Stimulated activated CD8-positive, alpha-beta memory T cell treated with anti-CD3 and anti-CD28 coated beads, Interleukin-7, amount 100 ng/mL, for 1 hour (primary cell): ENCODE measurements at places on chromosomes 4 and X.

GRCh38 chr4:86034616-86035015 lies 325.2 kb downstream of the MAPK10 start:
- no peak for DNase-seq

- no peak for DNase-seq
These were observed 1367.7 kb upstream of the AGA start for GRCh38 chr4:178809921-178810320.

DNA sequence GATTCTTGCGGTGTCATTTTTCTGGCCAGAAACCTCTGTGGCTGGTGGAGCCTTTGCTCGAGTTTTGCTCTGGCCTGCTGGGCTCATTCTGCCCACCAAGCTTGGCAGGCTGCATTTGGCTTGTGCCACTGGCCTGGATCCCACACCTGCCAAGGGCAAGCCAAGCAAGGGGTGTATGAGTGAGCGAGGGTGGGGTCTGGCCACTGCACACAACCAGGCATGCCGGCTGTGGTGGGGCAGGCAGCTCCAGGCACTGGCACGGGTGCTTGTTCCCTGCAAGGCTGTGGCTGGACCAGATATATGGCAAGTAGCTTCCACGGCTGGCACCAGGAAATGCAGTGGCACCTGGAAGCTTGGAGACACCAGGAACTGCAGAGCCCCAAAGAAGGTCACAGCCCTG lies 68.6 kb upstream of the PPP3CA start:
- DNase-seq = no peak

GRCh38 chrX:143095321-143095720 lies 69.6 kb downstream of the SPANXN4 start:
- DNase-seq = no peak

GRCh38 chrX:1380672-1381233 lies 11.2 kb downstream of the SLC25A6 start:
- no peak for DNase-seq

GRCh38 chrX:154049209-154050112 lies 29.8 kb upstream of the IRAK1 start:
- DNase-seq = no peak

GRCh38 chr4:123954220-123954619 lies 557.6 kb downstream of the SPRY1 start:
- DNase-seq = no peak

DNA sequence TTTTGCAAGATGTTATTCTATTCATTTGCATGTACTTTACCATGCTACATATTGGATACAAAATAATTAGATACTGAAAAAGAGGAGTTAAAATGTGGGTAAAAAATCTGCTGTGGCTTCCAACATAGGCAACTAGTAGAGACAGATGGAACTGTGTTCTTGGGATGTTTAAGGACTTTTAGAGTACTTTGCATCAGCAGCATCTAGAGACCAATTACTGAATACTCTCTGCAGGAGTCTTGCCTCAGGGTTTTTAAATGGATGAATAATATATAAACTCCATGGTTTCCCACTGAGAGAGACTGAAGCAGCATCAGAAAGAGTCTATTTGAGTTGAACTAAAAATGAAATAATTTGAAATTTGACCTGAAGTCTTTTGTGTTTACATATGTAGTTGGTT lies 676.7 kb downstream of the GALNTL6 start:
- DNase-seq = no peak

- DNase-seq = no peak
These were observed 162.1 kb downstream of the CBR4 start for GRCh38 chr4:168847771-168848502.

DNA sequence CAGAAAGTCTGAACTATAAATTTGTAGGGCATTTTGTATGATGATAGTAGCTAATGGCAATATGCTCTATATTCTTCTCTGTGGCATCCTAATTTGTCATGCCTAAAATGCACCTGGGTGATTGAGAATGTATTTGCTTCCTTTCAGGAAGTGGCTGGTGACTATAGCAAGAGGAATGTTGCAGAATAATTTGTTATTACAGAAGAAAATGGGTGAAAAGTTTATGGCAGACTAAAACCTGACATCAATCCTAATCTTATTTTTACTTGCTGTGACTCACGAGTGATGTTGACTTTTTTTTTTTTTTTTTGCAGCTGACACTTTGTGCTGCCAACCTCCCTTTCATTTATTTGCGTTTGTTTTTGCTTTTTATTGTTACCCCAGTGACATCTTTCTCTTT lies 141.1 kb downstream of the MSL3 start:
- DNase-seq = no peak

GRCh38 chrX:98357146-98357545 lies 1473.4 kb downstream of the RPA4 start:
- DNase-seq = no peak

DNA sequence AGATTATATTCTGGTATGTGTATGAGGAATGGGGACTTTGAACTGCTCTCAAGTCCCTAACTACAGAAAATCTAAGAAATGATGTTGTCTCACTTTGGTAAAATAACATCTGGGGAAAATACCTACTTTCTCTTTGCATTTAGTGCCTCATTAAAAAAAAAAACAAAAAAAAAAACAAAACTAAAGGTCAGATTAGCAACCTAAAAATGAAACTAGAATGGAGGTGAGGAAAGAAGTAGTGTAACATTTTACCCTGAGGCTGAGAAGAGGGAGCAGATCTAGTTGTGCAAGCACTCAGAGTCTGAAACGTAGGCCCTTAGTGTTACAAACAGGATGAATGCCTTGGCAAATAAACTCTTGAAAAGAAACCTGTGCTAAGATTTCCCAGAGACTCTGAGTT lies 56.0 kb downstream of the VGLL1 start:
- DNase-seq = no peak

DNA sequence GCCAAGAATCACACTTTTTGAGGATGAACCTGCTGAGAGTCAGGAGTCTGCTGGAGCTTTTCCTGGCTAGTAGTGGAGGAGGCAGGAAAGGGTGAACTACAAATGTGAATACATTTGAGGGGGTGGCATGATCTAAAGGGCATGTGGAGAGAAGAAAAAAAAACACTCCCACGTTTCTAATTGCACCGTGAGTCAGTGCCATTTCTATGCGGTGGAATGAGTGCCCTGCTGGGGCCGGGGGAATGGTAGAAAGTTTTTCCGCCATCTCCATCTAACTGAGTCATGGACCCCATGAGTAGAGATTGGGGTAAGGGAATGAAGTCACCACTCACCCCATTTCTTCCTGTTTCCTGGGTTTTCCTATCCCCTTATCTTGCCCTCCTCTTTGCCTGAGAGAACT lies 19.8 kb downstream of the BEX3 start:
- no peak for DNase-seq

- no peak for DNase-seq
These were observed 16.6 kb upstream of the PITX2 start for GRCh38 chr4:110639207-110640090.
